ENCODE measurements at places on chromosomes 11 and 22.

- no peak for DNase-seq
Observed at GRCh38 chr22:41178425-41178975, 26.6 kb upstream of the L3MBTL2 start.

GRCh38 chr11:32033491-32033890, 57.4 kb upstream of the RCN1 start:
- DNase-seq: no peak

DNA sequence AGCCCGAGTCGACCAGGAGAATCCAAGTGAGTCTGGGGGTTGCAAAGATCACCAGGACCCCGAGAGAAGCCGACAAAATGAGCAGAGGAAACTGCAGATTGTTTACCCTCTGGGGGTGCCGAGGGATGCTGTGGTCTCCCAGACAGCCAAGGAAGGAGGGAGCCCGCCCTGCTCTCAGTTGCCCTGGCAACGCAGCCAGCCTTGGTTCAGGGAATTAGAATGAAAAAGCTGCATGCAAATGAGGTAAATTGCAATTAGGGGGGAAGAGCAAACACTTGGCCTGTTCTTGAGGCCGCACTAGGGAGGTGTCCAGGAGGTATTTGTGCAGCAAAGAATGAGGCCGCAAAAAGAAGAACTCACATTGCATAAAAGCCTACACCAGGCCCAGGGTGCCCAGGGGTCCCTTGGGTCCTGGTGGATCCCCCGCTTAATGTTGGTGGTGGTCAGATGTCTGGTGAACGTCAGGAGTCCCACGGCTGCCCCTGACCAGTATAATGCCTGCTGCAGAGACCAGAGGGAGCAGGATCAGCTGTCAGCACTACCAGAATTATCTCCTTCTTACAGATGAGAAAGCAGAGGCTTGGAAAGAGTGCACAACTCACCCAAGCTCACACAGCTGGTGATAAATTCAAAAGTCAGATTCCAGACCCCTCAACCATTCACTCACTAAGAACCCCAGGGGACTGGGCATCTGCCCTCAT, 40.3 kb upstream of the ATXN10 start:
- no peak for DNase-seq

DNA sequence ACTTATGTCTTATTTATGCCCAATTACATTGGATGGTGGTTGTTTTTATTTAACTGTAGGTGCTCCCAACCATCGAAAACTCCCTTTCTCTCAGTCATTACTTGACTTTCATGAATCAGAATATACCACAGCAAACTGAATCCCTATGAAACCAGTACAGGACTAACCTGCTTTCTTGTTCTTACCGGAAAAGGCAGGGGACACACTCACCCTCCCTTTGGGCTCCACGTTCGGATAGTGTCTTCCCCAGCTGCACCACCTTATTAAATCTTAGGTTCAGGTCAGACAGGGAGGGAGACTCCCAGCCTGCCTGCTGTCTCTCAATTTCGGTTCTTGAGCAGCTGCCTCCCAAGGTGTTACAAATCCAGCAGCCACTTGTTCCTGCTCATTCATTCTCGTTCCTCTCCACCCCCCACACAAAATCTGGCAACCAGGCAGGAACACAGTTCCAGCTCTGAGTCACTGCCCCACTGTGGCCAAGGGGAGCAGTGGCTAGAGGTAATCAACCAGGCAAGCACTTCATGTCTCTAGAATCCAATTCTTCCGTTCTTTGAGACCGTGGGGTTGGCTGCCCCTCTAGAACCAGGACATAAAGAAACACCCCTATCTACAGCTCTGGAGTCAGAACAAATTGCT, 133.0 kb downstream of the PLEKHA7 start:
- DNase-seq: no peak

- no peak for DNase-seq
Observed at GRCh38 chr22:27258616-27259172, 542.9 kb downstream of the MN1 start.

GRCh38 chr11:21511835-21512440, 680.9 kb upstream of the ANO5 start:
- DNase-seq: no peak

GRCh38 chr11:20544603-20545237, 54.7 kb upstream of the SLC6A5 start:
- no peak for DNase-seq

DNA sequence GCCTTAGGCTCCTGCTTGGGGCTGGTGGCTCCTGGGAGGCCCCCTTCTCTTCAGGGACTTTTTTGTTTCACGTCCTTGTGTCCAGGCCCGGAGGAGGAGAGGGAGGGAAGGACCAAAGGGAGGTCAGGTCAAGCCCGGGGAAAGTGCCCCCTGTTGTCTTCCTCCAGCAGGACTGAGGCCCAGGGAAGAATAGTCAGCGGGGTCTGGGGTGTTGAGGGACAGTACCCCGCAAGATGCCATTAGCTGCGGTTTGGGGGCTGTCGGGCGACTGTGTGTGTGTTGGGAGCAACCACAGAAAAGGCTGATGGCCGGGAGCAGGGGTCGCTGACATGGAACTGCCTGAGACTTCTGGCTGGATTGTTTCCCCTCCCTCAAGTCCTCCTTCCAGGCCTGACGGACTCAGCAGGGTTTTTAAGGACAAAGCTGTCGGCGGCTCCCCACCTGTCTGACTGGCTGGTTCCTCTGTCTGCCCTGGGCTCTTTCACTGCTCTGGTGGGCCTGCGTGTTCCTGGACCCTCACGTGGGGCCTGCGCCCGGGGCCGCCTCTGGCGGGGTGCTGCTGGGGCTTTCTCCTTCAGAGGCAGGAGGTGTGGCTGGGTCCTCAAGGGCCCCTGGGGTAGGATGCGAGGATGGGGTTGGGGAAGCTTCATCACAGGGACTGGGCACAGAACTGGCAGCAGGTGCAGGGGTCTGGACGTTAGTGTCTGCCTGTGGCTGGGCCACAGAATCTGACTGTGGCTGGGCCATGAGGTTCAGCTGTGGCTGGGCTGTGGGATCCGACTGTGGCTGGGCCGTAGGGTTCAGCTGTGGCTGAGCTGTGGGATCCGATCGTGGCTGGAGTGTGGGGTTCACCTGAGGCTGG, 1.5 kb downstream of the GPR152 start:
- no peak for DNase-seq

DNA sequence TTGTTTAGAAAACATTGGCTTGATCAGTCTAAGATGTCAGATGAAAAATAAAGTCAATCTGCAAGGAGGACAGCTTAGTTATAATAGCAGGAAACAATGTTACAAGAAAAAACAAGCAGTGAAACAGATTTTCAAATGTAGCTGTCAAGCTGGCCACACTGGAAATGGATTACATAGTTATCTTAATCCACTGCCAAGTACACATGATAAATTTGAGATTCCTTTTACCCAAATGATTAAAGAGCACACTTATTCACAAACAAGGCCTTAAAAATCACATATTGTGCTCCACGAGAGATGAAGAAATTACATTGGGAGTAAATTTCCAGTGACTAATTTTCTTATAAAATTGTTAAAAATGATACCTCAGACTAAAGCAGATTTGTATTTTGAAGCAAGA, 17.5 kb upstream of the ESAM start:
- DNase-seq: no peak

DNA sequence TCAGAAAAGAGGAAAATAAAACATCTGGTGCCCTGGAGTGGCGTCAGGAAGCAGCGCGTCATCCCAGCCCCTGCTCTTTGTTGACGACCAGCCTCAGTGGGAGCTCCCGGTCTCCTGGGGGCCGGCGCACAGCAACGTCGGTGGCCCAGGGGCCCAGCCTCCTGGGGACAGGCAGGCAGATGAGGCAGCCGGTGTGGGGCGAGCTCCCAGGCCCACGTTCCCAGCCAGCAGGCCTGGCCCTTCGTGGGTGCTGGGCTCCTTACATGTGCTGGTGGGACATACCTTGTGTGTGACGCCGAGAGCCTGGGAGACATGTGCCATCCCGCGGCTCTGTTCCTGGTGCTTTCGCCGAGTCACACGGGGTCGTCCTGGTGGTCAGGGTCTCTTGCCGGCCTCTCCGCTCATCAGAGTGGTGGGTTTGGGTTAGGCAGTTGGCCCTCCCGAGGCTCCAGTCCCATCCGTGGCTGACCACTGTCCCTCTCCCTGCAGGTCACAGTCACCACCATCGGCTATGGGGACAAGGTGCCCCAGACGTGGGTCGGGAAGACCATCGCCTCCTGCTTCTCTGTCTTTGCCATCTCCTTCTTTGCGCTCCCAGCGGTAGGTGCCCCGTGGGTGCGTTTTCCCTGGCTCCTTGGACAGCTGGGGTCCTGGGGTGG, 116.7 kb downstream of the KCNQ1OT1 start:
- no peak for DNase-seq

DNA sequence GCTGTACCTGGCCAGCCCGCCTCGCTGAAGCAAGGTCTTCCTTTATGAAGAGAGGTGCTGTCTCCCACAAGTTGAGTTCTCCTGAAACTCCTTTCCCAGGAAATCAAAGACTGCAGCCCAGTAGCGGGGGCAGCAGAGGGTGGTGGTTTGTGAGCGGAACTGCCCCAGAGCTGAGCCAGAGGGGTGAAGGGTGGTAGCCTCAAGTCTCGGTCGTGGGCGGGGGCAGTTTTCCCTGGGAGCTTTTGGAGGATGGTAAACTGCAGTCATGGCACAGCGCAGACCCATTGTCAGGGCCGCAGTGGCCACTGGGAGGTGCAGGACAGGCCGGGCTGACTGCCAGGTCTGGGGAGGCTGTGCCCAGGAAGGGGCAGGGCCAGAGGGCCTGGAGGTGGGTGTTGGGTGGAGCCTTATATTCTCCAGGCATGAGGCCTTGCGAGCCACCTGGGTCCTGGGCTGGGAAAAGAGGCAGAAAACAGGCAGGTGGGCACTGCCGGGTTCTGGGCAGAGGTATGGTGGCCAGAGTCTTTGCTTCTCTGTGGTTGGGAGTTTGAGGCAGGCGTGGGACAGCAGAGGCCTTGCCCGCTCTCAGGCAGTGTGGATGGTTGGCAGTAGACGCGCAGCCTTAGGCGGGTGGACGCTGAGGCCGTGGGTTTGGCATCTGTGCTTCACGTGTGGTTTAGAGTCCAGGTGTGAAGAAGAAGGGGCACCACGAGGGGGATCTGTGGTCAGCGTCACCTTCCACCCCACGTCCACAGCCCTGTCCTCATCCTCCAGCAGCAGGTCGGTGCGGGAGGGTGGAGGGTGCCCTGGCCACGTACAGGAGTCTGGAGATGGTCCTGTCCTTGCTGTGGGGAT, 1176.4 kb downstream of the BRD1 start:
- DNase-seq: no peak

GRCh38 chr22:44368611-44369292, 56.0 kb upstream of the SHISAL1 start:
- DNase-seq: no peak
